ENCODE measurements at places on chromosomes 12 and 14.
A peak's percentile ranks its signal among the peaks of the same experiment; 100 is the strongest.

GRCh38 chr14:52551696-52552062 lies 626 bp downstream of the TXNDC16 start:
- no peak for DNase-seq

GRCh38 chr14:99122521-99123125 lies 149.4 kb downstream of the BCL11B start:
- no peak for DNase-seq

DNA sequence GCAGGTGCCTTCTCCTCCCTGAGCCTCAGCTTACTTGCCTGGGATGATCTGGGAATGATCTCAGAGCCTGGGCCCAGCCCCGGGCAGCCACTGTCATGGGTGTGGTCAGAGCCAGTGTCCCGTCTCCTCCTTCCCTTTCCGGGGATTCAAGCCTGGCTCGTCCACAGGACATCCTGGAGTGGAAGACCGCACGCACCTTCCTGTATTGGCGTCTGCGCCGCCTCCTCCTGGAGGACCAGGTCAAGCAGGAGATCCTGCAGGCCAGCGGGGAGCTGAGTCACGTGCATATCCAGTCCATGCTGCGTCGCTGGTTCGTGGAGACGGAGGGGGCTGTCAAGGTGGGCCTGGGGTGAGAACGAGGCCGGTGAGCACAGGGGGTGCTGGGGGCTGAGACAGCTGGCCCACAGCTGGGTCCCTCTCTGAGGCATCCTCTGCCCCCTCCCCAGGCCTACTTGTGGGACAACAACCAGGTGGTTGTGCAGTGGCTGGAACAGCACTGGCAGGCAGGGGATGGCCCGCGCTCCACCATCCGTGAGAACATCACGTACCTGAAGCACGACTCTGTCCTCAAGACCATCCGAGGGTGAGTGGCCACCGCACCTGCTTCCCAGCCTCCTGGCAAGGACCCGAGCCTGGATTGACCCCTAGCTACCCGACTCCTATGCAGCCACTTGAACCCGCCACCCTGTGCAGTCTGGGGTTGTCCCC lies 44.0 kb downstream of the FOXN4 start:
- no peak for DNase-seq

DNA sequence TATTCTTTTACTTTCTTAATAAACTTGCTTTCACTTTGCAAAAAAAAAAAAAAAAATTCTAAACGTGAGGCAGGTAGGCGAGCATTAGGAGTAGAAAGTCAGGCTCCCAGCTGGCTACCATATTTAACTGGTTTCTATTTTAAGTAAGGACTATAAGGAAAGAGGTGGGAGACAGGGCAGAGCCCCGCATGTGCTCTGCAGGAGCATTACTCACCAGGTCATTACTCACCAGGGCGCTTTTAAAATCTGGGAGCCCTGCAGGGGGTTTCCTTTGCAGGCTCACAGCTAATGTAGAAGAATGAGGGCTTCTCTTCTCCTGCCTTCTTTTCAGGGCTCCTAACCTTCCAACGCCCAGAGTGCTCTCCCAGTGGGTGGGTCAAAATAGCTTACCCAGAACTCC lies 14.0 kb upstream of the DPF3 start:
- DNase-seq = no peak

GRCh38 chr14:44830371-44830770 lies 131.4 kb downstream of the KLHL28 start:
- DNase-seq = no peak

- no peak for DNase-seq
Observed at GRCh38 chr12:29782871-29783772, 620 bp downstream of the TMTC1 start.

- no peak for DNase-seq
Observed at GRCh38 chr12:125216756-125217155, 151.5 kb downstream of the AACS start.

GRCh38 chr12:21910657-21911056 lies 30.6 kb downstream of the ABCC9 start:
- no peak for DNase-seq

GRCh38 chr12:132432721-132433577 lies 57.0 kb upstream of the FBRSL1 start:
- DNase-seq = no peak

DNA sequence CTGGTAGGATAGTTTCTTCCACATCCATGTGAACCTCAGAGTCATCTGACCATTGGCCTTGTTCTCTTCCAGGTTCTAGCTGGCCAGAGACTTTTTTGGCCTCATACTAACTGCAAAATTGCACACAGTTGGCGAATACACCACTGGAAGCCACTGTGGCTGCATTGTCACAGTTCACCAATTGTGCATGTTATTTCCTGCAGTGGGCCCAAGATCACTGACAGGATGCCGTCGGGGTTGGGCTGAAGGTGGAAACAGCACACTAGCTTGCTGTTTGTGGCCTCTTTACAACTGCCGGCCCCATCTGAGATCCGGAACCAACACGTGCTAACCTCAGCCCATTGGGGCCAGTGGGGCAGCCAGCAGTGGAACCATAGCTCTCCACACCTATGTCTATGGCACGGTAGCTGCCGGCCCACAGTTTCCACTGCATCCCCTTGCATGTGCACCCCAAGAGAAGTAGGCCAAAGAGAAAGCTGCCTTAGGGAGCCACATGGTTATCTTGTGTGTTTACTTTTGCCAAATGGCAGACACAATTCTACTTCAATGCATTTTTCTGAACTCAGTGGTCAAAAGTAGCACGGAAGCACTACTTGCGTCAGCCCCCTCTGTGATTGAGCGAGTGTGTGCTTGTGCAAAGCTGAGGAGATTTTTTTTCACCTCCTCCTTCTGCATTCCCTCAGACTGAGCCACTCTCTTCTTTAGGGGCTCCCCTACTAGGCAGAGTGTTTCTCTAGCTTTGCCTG lies 464.0 kb downstream of the RAD51B start:
- DNase-seq = peak; percentile 13

DNA sequence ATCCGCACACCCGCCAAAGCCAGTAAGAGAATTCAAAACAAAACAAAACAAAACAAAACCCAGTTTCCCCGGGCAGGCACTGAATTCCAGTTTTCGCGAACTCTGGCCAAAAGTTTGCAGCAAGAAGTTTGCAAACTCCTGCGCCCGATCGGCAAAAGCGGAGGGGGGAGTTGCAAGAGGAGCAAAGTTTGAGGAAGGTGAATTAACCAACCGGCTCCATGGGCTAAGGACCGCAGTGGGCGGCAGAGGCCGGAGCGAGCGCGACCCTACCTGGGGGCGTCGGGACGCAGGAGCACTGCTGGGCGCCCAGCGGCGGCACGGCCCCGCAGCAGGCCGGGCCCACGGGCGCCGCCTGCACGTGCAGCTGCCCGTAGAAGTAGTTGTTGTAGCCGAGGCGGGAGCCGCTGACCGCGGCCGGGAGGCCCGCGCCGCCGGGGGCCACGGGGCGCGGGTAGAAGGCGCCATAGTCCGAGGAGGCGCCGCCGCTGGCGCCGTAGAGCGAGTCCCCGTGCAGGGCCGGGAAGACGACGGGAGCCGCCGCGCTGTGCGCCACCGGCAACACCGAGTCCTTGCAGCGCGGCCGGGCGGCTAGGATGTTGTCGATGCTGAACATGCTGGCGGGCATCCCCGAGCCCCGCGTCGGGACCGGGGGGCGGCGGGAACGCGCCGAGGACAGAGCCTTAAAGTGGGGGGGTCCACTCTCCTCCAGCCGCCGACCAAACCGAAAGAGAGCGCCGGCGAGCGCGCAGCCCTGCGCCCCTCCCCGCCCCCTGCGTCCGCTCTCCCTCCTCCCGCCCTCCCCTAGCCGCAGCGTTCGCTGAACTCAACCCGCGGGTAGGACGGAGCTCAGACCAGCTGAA lies at the start of gene GSC:
Gene GSC (minus strand): TSS at position 723 of the 860 bp plus-strand sequence. CDS start 98 bp downstream, at position 625.
- DNase-seq = no peak

DNA sequence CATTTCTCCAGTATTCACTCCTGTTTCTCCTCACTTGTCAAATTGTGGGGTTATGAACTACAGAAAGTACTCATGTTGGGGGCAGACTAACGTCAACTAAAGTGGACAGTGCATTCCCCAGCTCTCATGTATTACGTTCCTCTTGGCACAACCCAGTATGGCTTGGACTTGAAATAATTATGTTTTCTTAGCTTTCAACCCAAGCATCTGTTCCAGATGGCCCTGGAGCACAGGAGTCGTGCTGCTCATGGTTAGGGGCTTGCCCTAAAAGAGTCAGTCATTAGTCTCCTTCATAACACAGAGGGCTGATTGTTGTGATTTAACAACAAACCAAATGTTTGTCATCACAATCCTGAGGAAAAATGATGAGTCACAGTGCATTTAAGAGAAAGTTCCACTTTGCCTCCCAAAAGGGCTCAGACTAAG lies 154.4 kb downstream of the RPAP3 start:
- DNase-seq = no peak

DNA sequence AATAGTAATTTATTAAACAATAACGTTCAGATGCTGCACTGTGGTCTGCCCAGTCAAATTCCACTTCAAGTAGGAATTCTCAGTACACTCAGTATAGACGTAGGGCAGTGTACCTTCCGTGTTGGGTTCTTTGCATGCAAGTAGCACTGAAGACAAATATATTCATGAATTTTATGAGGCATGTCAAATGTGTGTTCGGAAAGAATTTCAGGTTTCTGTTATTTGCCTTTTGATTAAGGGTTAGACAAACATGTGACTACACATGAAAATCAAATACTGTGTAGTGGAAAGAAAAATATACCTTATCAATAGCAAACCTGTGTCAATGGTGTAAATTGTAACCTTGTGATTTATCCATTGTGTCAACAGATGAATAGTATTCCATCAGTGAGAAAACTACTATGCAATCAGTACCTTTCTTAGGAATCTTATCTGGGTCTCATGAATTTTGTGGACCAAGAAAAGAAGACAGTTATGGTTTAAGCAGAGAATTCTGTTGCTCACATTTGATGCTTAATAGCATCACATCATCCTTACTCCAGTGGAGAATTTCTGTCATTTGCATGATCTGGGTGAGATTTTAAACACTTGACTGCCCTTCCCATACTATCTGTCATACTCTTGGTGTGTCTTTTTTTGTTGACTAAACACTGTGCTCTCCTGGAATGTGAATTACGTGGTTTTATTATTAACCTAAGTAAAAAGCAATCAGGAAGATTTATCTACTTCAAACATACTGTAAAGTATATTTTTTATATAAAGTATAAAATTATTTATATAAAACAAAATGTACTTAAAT lies 13.3 kb downstream of the TMEM260 start:
- no peak for DNase-seq

GRCh38 chr14:24436355-24437019 lies 6.1 kb downstream of the SDR39U1 start:
- DNase-seq = no peak

- no peak for DNase-seq
Observed at GRCh38 chr12:96623656-96624217, 134.4 kb downstream of the CFAP54 start.

GRCh38 chr14:75911883-75912282 lies 69.9 kb downstream of the TGFB3 start:
- no peak for DNase-seq

- DNase-seq = no peak
Observed at GRCh38 chr12:3641428-3642018, 111.4 kb downstream of the CRACR2A start.

GRCh38 chr14:47746986-47747385 lies 71.6 kb upstream of the MDGA2 start:
- no peak for DNase-seq

DNA sequence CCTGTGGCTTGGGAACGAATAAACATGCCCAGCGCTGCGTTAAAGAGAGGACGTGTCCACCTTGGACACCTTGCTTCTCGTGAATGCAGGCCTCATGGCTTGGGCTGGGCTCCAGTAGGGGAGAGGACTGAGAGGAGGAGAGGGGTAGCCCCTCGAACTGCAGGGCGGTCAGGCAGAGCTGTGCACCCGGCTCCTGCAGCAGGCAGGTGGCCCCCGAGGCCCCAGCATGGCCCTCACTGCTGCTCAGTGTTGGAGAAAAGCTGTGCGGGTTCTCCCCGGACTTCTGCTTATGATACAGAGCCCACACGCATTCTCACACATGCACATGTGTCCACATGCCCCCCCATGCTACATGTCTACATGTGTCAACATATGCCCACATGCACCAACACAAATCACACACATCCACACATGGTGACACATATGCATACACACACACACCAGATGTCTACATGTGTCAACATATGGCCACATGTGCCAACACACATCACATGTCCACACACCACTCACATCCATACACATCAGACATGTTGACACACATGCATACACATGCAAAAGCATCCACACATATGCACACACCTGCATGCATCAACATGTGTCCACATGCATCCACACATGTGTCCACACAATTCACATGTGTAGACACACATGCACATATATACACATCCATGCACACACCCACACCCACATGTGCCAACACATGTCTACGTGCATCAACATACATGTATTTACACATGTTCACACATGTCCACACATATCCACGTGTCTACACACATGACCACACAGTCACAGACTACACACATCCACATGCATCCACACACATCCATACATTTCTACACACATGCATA lies 3.0 kb downstream of the ADGRD1 start:
- no peak for DNase-seq

DNA sequence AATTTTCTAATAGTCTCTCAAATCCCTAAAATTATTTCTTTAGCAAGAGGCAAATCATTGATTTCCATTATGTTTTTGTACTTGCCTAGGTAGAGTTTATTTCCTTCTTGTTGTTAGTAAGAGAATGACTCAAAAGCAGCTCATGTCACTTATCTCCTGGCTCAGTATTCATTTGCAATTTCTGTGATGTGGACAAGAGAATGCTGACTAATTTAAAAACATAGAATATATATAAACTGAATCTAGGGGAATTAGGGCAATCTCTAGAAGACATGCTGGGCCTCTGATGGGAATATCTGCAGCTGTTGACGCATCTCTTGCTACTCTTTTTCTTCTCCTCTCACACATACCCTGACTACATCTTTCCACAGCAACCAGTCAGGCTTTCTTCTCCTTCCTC lies 130.8 kb upstream of the PRKD1 start:
- no peak for DNase-seq

GRCh38 chr12:93245543-93245942 lies 132.2 kb upstream of the NUDT4 start:
- no peak for DNase-seq

GRCh38 chr14:60965402-60965801 lies 15.5 kb downstream of the TRMT5 start:
- DNase-seq = no peak

GRCh38 chr12:106315523-106315922 lies 13.0 kb downstream of the TCP11L2 start:
- no peak for DNase-seq

- no peak for DNase-seq
Observed at GRCh38 chr12:1603269-1603993, 9.1 kb upstream of the FBXL14 start.
